Activated T-cell treated with anti-CD3 and anti-CD28 coated beads, Interleukin-2, amount 50 U/mL, for 48 hours (primary cell): ENCODE measurements at places on chromosomes 12 and 14.

DNA sequence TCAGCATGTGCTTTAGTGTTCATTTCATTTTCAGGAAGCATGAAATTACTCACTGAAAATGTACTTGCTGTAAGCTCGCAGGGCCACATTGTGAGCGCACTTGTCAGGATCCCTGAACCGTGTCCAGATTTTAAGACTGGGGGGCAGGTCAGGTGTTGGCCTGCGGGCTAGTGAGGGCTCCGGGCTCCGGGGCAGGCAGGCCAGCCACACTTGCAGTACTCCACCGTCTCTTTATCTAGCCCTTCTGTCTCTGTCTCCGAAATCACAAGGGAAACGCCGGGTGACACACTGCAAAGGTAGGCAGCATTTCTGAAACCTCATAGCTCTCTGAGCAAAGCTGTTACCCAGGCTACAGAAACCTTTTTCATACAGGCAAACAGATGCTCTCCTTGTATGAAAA lies 98.7 kb downstream of the EML1 start:
- no peak for DNase-seq

GRCh38 chr12:57341275-57341990 lies 89.4 kb downstream of the R3HDM2 start:
- DNase-seq: no peak

DNA sequence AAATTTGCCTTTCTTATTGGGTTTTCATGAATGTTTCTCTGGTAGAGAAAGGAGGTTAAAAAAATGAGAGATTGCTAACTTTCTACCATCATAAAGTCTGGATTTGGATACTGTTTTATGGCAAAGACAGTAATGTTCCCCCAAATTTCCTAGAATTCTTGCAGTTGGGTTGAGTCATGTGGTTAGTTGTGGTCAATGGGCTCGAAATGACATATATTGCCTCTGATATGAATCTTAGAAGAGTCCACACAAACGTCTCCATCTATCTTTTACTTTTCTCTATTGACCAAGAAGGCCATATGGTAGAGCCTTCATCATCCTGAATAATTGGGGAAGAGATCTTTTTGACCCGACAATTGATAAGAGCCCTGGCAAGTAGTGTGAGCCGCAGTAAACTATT lies 119.5 kb upstream of the PMCH start:
- no peak for DNase-seq

DNA sequence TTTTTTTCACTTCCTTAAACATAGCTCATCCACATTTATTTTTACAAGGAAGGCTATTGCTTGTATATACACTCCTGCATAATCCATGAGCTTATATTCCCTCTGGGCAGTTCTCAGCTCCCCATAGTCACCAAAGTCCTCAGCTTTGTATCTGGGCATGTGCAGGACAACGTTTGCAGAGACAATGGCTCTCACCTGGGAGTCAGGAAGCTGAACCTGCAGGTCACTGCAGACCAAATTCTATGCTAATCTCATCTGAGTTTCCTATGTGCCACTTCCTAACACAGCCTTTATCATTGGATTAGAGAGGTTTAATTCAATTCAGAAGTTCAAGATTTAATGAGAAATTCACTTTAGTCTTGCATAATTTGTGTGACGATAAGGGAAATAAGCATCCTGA lies 131.5 kb downstream of the KCNK10 start:
- no peak for DNase-seq

- no peak for DNase-seq
Observed at GRCh38 chr12:104588921-104589590, 132.3 kb downstream of the CHST11 start.

GRCh38 chr14:33647385-33647786 lies 303.5 kb downstream of the EGLN3 start:
- no peak for DNase-seq

DNA sequence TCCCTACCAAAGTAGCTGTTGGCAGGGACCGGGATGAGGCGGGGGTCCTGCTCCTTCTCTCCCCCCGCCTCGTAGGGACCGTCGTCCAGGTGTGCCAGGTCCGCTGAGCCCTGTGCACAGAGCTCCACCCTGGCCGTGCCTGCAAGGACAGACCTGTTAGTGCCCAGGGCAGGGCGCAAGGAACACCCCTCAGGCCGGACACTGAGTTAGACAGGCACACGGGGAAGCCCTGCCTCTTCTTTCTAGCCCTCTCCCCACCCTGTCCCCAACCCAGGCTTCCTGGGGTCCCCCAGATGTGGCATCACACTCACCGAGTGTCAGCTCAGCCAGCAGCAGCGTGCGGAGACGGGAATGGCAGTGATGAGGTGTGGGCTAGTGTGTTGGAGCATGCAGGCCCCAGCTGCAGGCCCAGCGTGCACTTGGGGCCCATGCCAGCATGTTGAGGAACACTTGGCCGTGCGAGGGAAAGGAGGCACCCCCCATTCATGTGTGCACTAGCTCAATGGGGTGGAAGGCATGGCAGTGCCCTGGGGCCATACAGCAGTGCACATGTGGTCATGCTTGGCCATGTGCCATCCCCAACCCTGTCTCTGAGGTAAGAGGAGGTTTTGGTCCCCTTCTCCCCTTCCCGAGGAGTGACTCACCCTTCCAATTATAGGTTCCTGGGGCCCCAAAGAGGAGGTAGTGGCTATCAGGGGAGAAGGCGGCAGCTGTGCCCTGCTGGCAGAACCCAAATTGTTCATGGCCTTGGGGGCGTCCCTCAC lies 7.3 kb downstream of the ITGA7 start:
- DNase-seq: no peak

GRCh38 chr12:117377758-117378157 lies 16.3 kb upstream of the NOS1 start:
- no peak for DNase-seq

- DNase-seq: no peak
Observed at GRCh38 chr12:75774261-75775052, 257.1 kb downstream of the PHLDA1 start.
